Upper lobe of left lung (tissue), 6 donors: ENCODE measurements at places on chromosomes 4 and X. TPM values are rescaled to one million over a fixed set of nuclear protein-coding genes. Genes with fewer than 3 reads are reported as not detected.

- no peak overlapping the region for H3K27ac ChIP-seq
- H3K4me1 ChIP-seq = no peaks in the 10 kb centered on the region
- H3K27me3 ChIP-seq = no peaks in the 10 kb centered on the region
These were observed 24.9 kb downstream of the AR start for GRCh38 chrX:67568769-67569168.

DNA sequence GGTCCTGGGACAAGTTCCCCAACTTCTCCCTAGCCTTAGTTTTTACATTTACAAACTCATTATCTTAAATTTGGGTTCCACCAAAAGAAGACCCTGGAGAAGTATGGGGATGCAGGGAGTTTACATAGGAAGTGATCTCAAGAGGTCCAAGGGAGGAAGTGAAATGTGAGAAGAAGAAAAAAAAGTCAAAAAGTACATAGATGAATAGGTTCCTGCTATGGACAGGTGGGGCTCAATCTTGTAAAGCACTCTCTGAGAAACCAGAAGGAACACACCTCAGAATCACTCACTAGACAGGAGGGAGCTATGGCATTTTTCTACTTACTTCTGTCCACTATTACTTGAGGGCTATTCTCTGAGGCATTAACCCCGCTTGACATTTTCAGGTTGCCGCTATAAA is 56.6 kb downstream of the ARHGAP6 start:
- no peaks in the 10 kb centered on the region for H3K36me3 ChIP-seq
- no peaks in the 10 kb centered on the region for H3K4me1 ChIP-seq
- no peak overlapping the region for H3K4me3 ChIP-seq
- no peak for DNase-seq

GRCh38 chrX:97984641-97985040 is 1100.9 kb downstream of the RPA4 start:
- no peak overlapping the region for H3K4me3 ChIP-seq
- no peaks in the 10 kb centered on the region for H3K27me3 ChIP-seq
- no peak for DNase-seq
- H3K4me1 ChIP-seq = no peaks in the 10 kb centered on the region
- H3K36me3 ChIP-seq = no peaks in the 10 kb centered on the region

GRCh38 chr4:135739354-135739753 is 1537.8 kb upstream of the PABPC4L start:
- no peaks in the 10 kb centered on the region for H3K27me3 ChIP-seq
- no peak overlapping the region for H3K4me3 ChIP-seq
- no peak for DNase-seq
- H3K27ac ChIP-seq = no peak overlapping the region
- no peaks in the 10 kb centered on the region for H3K4me1 ChIP-seq

GRCh38 chr4:138217567-138217966 is 24.6 kb downstream of the SLC7A11 start:
- no peak overlapping the region for H3K4me3 ChIP-seq
- H3K36me3 ChIP-seq = no peaks in the 10 kb centered on the region
- H3K27ac ChIP-seq = no peak overlapping the region
- H3K27me3 ChIP-seq = no peaks in the 10 kb centered on the region

GRCh38 chrX:11665168-11666111 is at the start of gene ARHGAP6:
Gene ARHGAP6, minus strand, starts transcription at chrX:11665920. Its CDS starts 1,092 bp downstream, at chrX:11664828.
- no peaks in the 10 kb centered on the region for H3K36me3 ChIP-seq
- H3K27ac ChIP-seq = peak within 1 kb of the TSS; percentile 68
- peak within 1 kb of the TSS; percentile 16 for H3K4me3 ChIP-seq

GRCh38 chrX:115560978-115561604 is at the start of gene PLS3:
Gene PLS3, plus strand, starts transcription at chrX:115561174. Its CDS starts 49,077 bp downstream, at chrX:115610251.
- H3K4me1 ChIP-seq = no peaks in the 10 kb centered on the region
- no peaks in the 10 kb centered on the region for H3K36me3 ChIP-seq
- H3K27me3 ChIP-seq = no peaks in the 10 kb centered on the region
- H3K27ac ChIP-seq = peak within 1 kb of the TSS; percentile 91
- DNase-seq = peak; percentile 91

DNA sequence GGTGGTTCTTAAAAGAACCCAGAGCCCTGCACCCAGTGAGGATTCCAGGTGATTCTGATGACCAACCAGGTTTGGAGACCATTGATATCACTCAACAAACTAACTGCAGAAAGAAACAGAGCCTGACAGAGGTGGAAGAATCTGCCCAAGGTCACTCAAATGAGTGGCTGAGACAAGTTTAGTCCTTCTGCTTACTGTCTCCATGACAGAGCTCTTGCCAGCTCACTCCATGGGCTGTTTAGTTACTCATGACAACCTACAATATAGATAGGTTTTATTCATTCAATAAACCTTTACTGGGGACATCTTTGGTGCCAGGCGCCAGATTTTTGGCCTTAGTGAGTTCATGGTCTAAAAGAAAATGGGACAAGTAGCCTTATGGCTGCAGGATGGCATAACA is 124.3 kb downstream of the RAB28 start:
- H3K27me3 ChIP-seq = no peaks in the 10 kb centered on the region
- no peak overlapping the region for H3K4me3 ChIP-seq
- H3K4me1 ChIP-seq = no peaks in the 10 kb centered on the region
- H3K27ac ChIP-seq = no peak overlapping the region

DNA sequence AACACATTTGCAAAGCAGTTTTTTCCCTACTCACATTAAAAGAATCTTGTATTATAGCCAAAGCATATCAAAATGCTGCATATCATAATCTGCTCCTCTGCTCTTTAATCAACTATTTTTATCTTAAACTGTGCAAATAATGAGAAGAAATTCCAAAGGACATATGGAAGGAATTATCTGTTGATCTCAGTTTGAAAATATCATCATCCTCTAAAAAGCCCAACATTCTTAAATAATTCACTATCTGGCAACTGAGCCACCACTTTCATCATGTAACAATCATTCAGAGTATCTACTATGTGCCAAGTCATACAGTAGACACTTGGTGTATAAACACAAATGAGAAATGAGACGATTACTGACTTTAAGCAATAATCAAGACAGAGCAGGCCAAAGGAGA is 63.0 kb downstream of the PRSS12 start:
- H3K36me3 ChIP-seq = no peaks in the 10 kb centered on the region
- no peaks in the 10 kb centered on the region for H3K4me1 ChIP-seq
- H3K4me3 ChIP-seq = no peak overlapping the region
- no peaks in the 10 kb centered on the region for H3K27me3 ChIP-seq
- no peak for DNase-seq
- H3K27ac ChIP-seq = no peak overlapping the region

DNA sequence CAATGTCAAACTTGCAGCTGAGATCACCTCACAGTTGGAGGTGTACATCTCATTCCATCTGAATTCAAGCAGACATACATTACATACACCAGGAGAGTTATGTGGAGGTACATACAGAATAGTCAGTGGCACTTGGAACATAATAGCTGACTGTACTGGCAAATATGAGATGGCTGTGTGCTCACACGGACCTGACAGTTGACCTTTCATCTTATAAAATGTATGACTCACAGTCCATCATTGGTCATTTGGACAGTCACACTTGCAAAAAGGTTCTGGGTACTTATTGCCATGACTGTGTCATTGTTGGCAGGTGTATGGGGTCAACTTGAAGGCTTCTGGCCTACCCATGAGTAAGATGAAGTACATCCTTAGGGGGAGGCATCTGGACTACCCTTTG is 88.6 kb upstream of the WDR1 start:
- no peak overlapping the region for H3K27ac ChIP-seq
- no peaks in the 10 kb centered on the region for H3K27me3 ChIP-seq
- no peaks in the 10 kb centered on the region for H3K36me3 ChIP-seq
- H3K4me3 ChIP-seq = no peak overlapping the region
- H3K4me1 ChIP-seq = no peaks in the 10 kb centered on the region

- H3K4me3 ChIP-seq = no peak overlapping the region
- H3K27me3 ChIP-seq = no peaks in the 10 kb centered on the region
- H3K4me1 ChIP-seq = no peaks in the 10 kb centered on the region
- no peak for DNase-seq
These were observed 2.7 kb upstream of the SRPK3 start for GRCh38 chrX:153778181-153778580.

DNA sequence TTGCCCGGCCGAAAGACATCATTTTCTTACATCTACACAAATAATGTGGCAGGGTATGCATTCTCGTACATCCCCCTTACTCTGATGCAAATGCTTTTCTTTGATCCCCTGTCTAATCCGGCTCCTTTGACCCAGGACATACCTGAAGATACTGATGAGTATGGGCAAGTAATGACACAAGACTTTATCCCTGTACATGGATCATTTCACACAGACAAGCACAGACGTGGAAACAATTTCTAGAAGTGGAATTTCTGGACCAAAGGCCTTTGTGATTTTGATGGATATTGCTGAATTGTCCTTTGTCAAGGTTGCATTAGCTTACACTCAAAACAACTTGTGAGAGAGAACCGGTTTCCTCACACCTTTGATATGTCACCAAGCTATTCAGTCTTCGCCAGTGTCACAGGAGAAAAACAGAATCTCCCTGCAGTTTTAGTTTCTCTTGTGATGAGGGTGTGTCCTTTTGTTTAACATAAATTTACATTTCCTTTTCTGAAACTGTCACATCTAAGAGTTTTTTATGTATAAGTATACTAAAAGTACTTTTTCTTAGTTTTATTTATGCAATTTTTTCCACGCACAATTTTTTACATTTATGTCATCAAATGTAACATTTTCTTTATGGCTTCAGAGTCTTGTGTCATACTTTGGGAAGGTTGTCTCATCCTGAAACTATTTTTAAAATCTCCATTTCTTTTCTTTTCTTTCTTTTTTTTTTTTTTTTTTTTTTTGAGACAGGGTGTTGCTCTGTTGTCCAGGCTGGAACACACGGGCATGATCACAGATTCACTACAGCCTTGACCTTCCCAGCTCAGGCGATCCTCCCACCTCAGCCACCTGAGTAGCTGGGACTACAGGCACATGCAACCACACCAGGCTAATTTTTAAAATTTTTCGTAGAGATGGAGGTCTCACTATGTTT is 25.2 kb downstream of the RWDD4 start:
- H3K4me1 ChIP-seq = no peaks in the 10 kb centered on the region
- no peak overlapping the region for H3K4me3 ChIP-seq
- no peak overlapping the region for H3K27ac ChIP-seq

- H3K27me3 ChIP-seq = no peaks in the 10 kb centered on the region
- H3K4me1 ChIP-seq = no peaks in the 10 kb centered on the region
- no peak overlapping the region for H3K4me3 ChIP-seq
- peaks cover 38% of the 10 kb centered on the region for H3K36me3 ChIP-seq
- H3K27ac ChIP-seq = no peak overlapping the region
- no peak for DNase-seq
These were observed 18.1 kb downstream of the OFD1 start for GRCh38 chrX:13752646-13753045.

DNA sequence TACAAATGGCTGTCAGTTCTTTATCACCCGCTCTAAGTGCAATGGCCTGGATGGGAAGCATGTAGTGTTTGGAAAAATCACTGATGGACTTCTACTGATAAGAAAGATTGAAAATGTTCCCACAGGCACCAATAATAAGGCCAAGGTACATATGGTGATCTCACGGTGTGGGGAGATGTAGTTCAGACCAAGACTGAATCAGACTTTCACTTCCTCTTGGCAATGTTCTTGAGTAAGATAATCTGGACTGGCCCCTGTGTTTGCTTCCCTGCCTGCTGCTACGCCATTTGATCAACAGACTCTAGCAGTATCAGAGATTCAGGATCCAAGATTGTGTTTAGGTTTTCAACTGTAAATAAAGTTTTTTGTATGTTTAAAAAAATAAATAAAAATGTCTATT is 682.2 kb upstream of the AMOT start:
- no peaks in the 10 kb centered on the region for H3K4me1 ChIP-seq
- H3K36me3 ChIP-seq = no peaks in the 10 kb centered on the region
- H3K4me3 ChIP-seq = no peak overlapping the region
- H3K27ac ChIP-seq = no peak overlapping the region

DNA sequence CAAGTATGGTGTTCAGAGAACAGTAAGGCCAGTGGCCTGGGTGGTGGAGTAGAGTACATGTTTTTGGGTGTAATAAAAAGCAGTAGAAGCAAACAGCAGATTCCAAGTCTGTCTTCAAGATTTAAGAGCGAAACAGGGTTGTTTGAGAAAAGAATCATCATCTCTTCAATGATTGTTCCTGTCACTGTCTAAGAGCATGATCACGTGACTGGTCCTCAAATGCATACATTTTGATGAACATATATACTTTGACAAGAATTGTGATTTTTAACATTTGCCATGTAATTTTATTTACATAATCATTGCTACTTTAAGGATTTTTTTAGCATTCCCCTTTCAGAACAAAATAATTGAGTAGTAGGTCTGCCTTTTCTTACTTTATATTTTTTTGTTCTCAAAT is 252.6 kb upstream of the GPR101 start:
- H3K36me3 ChIP-seq = no peaks in the 10 kb centered on the region
- no peaks in the 10 kb centered on the region for H3K27me3 ChIP-seq

The LDB2 gene
- total RNA-seq = 44.5 TPM

The MAGEA9B gene
- not detected for total RNA-seq

The SLC6A14 gene
- 41.5 TPM for total RNA-seq

The MPC1L gene
- not detected for total RNA-seq

The SLC16A2 gene
- 10.7 TPM for total RNA-seq

The SH3D19 gene
- total RNA-seq = 225 TPM

The VCX3B gene
- total RNA-seq = not detected
